ENCODE measurements at places on chromosomes 12 and 14.

GRCh38 chr12:125518074-125518473, 452.8 kb downstream of the AACS start:
- H3K4me1 ChIP-seq, result no peaks in the 10 kb centered on the region
- no peak overlapping the region for H3K4me3 ChIP-seq
- DNase-seq, result no peak
- H3K36me3 ChIP-seq, result no peaks in the 10 kb centered on the region
- no peaks in the 10 kb centered on the region for H3K27me3 ChIP-seq
- no peak overlapping the region for H3K27ac ChIP-seq

DNA sequence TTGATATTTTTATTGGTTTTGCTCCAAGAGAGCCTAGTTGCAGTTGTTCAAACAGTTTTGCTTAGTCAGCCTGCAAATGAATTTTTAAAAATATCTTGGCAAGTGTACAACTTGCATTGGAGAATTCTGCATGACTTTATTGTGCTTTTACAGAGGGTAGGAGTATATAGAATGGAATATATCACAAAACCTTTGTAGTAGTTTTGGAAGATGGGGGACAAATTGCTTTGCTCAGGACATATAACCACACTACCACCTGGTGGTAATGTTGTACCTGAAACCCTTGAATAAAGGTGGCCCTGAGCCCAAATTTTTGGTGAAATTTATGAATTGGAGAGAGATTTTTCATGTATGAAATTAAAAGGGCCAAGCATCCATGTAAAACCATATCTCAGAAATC, 645.2 kb downstream of the MED13L start:
- DNase-seq, result no peak
- no peaks in the 10 kb centered on the region for H3K36me3 ChIP-seq
- no peak overlapping the region for H3K4me3 ChIP-seq
- no peaks in the 10 kb centered on the region for H3K4me1 ChIP-seq
- H3K27ac ChIP-seq, result no peak overlapping the region
- no peaks in the 10 kb centered on the region for H3K27me3 ChIP-seq

DNA sequence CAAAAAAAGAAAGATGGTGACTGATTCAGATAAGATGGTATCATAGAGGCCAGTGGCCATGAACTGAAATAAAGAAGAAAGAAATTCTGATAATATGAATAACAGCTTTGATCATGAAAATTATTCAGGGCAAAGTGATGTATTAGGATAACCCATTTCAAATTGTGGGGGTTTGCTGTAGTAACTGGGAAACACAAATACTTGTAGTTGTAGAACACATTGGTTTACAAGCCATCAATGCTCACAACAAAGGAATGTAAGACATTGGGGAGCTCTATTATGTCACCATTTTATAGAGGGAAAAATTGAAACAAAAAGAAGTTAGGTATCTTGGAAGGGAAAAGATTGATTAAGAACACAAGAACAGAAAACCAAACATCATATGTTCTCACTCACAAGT, 140.4 kb upstream of the FRMD6 start:
- no peaks in the 10 kb centered on the region for H3K36me3 ChIP-seq
- H3K27ac ChIP-seq, result peak overlapping the region; percentile 77
- DNase-seq, result no peak
- H3K27me3 ChIP-seq, result no peaks in the 10 kb centered on the region

GRCh38 chr12:47350062-47350408, 270.3 kb upstream of the AMIGO2 start:
- no peaks in the 10 kb centered on the region for H3K4me1 ChIP-seq
- H3K36me3 ChIP-seq, result no peaks in the 10 kb centered on the region
- H3K27me3 ChIP-seq, result no peaks in the 10 kb centered on the region
- no peak overlapping the region for H3K4me3 ChIP-seq

DNA sequence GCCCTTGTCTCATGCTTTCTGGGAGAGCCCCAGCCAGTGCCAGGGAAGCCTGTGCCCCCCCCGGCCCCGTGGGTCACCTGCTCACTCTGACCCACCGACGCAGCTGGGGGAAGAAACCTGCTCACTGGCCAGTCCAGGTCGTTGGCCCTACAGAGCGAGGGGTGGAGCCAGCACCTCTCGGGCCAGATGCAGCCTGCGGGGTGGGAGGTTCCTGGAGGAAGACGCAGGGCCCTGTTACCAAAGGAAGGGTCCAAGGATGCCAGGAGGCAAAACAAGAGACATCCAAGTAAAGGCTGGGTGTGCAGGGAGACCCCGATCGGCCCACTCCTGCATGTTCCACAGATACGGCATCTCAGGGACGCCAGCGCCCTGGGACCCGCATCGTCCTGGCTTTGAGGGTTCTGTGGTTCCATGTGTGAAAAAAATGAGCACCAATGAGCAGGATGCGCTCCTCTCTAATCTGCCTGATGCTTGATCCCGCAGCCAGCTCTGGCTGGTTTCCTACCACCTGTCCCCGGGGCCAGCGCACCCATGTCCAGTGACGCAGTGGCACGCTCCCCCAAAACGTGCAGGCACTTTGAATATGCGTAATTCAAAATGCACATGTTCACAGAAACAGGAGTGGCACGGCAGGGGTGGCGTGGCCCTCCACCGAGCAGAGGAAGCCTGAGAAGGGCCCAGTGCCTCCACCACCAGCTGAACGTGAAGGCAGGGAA, 66.0 kb upstream of the GALNT9 start:
- H3K4me3 ChIP-seq, result no peak overlapping the region
- DNase-seq, result peak; percentile 6
- no peaks in the 10 kb centered on the region for H3K4me1 ChIP-seq
- H3K36me3 ChIP-seq, result no peaks in the 10 kb centered on the region
- no peak overlapping the region for H3K27ac ChIP-seq

- no peaks in the 10 kb centered on the region for H3K4me1 ChIP-seq
- no peak overlapping the region for H3K27ac ChIP-seq
- DNase-seq, result no peak
- H3K27me3 ChIP-seq, result no peaks in the 10 kb centered on the region
Observed at GRCh38 chr12:113778432-113779132, 187.5 kb downstream of the RBM19 start.

GRCh38 chr14:92556255-92556741, 42.7 kb downstream of the RIN3 start:
- H3K4me1 ChIP-seq, result no peaks in the 10 kb centered on the region
- H3K36me3 ChIP-seq, result no peaks in the 10 kb centered on the region
- H3K27me3 ChIP-seq, result no peaks in the 10 kb centered on the region
- H3K27ac ChIP-seq, result no peak overlapping the region
- H3K4me3 ChIP-seq, result no peak overlapping the region

DNA sequence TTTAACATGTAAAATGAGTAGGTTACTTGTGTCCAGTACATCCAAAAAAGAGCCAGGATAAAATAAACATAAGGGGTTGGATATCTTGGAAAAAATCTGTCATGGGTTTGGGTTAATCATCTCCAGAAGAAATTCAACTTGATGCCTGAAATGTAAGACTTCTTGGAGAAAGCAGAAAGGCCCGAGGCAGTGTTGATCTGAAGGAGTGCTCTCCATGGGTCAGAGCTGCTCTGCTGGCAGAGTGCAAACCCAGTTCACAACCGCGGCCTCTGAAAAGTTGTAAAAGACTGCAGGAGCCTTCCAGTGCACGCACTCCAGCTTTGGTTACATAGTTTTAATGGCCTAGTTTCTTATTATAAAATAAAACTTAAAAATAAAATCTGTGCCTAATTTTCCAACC, 97.3 kb upstream of the ALX1 start:
- no peak overlapping the region for H3K4me3 ChIP-seq
- no peak for DNase-seq
- H3K27me3 ChIP-seq, result no peaks in the 10 kb centered on the region
- no peak overlapping the region for H3K27ac ChIP-seq
- no peaks in the 10 kb centered on the region for H3K4me1 ChIP-seq

- no peak for DNase-seq
- H3K27ac ChIP-seq, result no peak overlapping the region
- H3K4me3 ChIP-seq, result no peak overlapping the region
- H3K4me1 ChIP-seq, result no peaks in the 10 kb centered on the region
- peaks cover 11% of the 10 kb centered on the region for H3K27me3 ChIP-seq
Observed at GRCh38 chr14:32932302-32932913, 6.3 kb upstream of the NPAS3 start.

DNA sequence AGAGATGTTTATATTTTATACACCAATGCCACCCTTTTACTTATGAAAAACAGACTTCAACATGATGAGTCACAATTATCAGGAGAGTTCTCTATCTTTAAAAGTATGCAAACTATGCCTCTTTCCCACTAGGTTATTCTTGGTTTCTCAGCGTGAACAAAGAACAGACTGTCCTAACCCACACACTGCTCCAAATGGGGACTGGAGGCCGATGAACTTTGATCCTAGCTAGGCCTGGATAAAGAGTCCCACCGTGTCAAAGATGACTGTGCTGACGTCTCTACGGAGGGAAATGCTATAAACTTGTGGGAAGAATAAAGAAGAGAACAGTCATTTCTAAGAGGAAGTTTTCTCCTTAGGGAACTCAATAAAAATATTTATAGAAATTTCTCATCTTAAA, 160.1 kb downstream of the EPS8 start:
- no peak overlapping the region for H3K4me3 ChIP-seq
- H3K27me3 ChIP-seq, result no peaks in the 10 kb centered on the region
- peak; percentile 72 for DNase-seq
- peak overlapping the region; percentile 91 for H3K27ac ChIP-seq

DNA sequence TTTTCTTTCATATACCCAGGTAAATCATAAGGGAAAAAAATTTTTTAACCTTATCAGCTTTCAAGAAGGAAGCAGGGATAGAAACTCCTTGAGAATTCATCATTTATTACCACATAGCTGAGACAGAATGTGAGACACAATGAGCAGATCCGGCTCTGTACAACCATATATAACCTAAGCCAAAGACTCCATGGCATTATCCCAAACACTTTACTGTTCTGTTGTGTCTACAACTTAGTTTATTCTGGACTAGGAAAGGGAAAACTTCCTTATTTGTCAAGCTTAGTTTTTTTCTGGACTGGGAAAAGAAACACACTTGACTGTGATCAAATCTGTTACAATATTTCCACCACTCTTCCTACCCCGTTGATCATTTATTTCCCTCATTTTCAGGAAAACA, 38.3 kb upstream of the CATSPERB start:
- no peaks in the 10 kb centered on the region for H3K27me3 ChIP-seq
- H3K4me3 ChIP-seq, result no peak overlapping the region
- H3K4me1 ChIP-seq, result peaks cover 6% of the 10 kb centered on the region

DNA sequence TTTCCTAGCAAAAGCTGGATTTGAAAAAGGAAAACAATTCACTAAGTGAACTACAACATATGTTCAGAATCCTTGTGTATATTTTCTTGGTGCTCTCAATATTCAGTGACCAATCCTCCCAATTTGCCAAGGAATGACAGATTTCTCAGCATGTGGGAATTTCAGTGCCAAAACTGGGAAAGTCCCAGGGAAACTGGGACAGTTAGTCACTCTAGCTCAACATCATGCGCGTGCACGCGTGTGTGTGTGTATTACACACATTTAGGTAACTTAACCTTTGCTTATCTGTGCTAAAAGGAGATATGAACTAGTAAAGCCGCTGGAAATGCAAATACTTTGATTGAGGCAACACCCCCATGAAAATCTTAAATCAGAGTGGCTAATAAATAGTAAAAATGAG, 26.1 kb upstream of the SLC6A13 start:
- H3K27me3 ChIP-seq, result no peaks in the 10 kb centered on the region
- no peaks in the 10 kb centered on the region for H3K4me1 ChIP-seq
- no peaks in the 10 kb centered on the region for H3K36me3 ChIP-seq
- H3K27ac ChIP-seq, result no peak overlapping the region
- no peak for DNase-seq

DNA sequence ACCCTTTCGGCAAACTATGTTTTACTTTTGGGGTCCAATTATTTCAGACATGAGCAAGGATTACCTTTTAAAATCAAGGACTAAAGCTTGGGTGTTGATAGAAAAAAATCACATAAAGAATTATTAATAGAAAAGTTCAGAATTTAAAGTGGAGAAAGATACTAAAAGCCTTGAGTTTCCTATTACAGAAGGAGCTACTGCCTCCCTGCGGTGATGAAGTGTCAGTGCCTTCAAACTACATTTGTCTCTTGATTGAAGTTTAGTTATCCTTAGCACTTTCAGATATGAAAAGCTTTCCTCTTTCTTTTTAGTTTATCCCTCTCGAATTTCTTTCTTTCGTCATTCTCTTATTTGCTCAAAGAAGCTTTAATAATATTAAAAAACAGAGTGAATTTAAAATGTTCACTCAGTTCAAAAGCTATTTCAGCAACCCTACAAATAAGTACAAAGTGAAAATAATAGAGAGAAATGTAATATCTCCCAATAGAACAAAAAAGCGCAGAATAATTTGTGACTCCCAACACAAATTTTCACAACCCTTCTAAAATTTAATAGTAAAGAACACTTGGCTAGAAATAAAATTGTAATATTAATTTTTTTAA, 87.6 kb downstream of the SEC23A start:
- no peak overlapping the region for H3K27ac ChIP-seq
- no peak for DNase-seq
- H3K36me3 ChIP-seq, result no peaks in the 10 kb centered on the region

DNA sequence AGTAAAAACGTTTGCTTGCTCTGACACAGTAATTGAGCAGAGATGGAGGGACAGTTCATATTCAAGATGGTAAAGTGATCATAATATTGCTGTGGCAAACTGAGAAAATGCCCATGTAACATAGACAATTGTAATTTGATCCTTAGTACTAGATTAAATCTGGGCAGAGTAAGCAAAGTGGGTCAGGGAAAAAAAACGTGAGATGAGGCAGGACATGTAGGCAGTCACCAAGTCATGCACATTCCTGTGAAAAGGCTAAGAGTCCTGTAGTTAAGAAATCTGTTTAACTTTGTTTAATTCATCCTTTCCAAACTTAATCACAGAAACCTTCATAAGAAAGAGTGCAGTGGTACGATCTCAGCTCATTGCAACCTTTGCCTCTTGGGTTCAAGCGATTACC, 16.1 kb downstream of the BTBD7 start:
- no peaks in the 10 kb centered on the region for H3K4me1 ChIP-seq
- H3K27me3 ChIP-seq, result no peaks in the 10 kb centered on the region
- no peak overlapping the region for H3K27ac ChIP-seq
- no peak for DNase-seq

DNA sequence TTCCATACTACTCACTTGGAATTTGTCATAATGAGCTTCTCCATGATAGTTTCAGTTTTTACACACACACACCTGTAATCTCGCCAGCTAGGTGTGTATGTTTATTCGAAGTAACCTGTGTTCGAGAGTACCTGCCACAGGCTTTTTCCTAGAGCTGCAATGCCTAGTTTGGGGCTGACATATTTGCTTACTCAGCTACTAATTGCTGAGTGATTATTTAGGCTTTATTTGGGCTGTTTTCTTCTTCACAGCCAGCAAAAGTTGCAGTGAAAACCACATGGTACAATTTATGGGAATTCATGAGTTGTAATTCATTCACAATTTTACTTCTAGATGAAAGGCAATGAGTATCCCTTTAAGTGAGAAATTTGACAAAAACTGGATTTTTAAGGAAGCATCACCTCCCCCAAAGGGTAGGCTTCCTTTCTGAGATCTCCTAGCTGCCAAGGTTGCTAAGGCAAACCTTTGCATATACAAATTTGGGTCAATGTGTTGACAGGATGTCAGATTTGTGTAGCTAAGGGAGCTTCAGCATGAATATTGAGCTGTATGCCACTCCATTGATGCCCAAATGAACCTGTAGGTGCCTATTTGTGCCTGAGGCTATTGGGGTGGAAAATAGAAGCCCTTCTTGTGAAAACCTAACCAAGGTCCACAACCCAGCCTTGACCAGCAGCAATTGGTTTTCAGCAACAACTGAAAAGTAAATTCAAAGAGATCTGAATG, 108.7 kb upstream of the OTX2 start:
- no peaks in the 10 kb centered on the region for H3K36me3 ChIP-seq
- no peak overlapping the region for H3K27ac ChIP-seq
- H3K4me1 ChIP-seq, result no peaks in the 10 kb centered on the region
- DNase-seq, result no peak
- no peaks in the 10 kb centered on the region for H3K27me3 ChIP-seq
- no peak overlapping the region for H3K4me3 ChIP-seq

Data from uterus (tissue), 4 donors.